Ammon's horn (tissue), 1 donor: ENCODE measurements at places on chromosomes 4 and X.
A peak's percentile ranks its signal among the peaks of the same experiment; 100 is the strongest.

- no peak for DNase-seq
Observed at GRCh38 chr4:168124008-168124641, 31.8 kb downstream of the ANXA10 start.

- peak; percentile 60 for DNase-seq
Observed at GRCh38 chrX:68196939-68197791, 236.1 kb downstream of the OPHN1 start.

DNA sequence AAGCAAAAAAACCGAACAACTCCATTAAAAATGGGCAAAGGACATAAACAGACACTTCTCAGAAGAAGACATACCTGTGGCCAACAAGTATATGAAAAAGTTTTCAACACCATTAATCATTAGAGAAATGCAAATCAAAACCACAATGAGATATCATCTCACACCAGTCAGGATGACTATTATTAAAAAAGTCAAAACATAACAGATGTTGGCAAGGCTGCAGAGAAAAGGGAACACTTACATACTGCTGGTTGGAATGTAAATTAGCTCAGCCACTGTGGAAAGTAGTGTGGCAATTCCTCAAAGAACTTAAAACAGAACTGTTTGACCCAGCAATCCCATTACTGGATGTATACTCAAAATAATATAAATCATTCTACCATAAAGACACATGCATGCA is 436.3 kb downstream of the KLHL13 start:
- no peak for DNase-seq

- DNase-seq = no peak
Observed at GRCh38 chr4:148059617-148060180, 327.8 kb downstream of the ARHGAP10 start.

DNA sequence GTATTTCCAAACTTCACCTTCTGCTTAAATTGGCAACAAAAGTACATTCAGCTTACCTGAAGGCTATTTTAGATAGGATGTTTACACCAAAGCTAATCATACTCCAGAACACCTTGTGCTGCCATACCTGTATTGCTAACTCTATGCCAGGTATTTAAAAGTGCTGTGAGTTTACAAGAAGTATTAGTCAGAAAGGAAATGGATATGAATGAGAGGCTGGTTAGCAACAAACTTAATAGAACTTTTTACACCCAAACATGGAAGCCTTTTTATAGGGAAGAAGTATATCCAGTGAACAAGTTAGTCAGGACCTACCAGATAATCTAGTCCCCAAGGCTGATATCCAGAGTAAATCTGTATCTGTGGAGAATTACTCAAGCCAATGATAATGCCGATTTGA is 131.2 kb upstream of the SPRY1 start:
- DNase-seq = no peak

- no peak for DNase-seq
Observed at GRCh38 chr4:147339100-147339499, 141.8 kb upstream of the EDNRA start.

- no peak for DNase-seq
Observed at GRCh38 chr4:1882850-1883271, 11.7 kb downstream of the NSD2 start.

DNA sequence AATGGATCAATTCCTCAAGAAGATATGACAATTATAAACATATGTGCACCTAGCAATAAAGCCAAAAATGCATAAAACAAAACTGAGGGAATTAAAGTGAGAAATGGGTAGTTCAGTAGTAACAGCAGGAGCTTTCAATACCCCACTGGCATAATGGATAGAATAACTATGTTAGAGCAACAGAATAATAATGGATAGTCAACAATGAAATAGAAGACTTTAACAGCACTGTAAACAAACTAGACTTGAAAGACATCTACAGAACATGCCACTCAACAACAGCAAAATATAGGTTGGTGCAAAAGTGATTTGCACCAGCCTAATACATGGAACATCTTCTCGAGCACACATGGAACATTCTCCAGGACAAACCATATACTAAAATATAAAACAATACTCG is 20.0 kb upstream of the MBNL3 start:
- no peak for DNase-seq

DNA sequence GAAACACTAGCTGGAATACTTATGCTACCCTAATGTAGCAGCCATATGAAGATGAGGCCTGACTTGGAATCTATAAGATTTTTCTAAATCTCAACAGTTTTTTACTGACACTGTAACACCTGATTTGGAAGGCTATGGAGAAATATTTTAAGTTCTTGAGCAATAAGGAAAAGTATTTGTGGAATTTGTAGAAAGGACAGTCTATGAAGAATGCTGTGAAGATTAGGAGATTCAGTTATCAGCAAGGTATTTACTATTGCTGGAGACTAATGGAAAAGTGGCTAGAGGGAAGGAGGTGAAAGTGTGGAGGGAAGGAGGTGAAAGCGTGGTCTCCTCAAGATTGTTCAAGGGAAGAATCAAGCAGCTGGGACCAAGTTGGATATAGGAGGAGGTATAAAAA is 190.0 kb upstream of the EMCN start:
- DNase-seq = no peak

- no peak for DNase-seq
Observed at GRCh38 chrX:83593634-83594294, 85.7 kb downstream of the POU3F4 start.

GRCh38 chrX:14729058-14729457 is 143.8 kb downstream of the FANCB start:
- no peak for DNase-seq

DNA sequence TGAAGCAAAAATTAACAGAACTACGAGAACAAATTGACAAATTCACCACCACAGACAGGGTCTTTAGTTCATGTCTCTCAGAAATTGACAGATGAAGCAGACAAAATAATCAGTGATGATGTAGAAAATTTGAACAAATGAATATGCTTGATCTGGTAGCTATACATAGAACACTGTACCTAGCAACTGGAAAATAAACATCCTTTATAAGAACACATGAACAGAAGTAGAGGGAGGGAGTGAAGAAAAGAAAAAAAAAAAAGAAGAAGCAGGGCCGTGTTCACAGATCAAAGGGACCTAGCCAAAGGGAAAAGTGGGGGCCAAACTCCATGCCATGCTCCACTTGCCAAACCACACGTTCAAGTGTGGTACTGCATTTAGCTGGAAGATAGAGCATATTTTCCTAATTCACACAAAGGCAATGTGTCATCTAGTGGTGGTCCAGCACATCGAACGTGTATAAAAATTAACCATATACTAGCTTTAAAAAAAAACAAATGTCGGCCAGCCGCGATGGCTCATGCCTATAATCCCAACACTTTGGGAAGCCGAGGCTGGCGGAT is 5.6 kb upstream of the THOC2 start:
- no peak for DNase-seq

DNA sequence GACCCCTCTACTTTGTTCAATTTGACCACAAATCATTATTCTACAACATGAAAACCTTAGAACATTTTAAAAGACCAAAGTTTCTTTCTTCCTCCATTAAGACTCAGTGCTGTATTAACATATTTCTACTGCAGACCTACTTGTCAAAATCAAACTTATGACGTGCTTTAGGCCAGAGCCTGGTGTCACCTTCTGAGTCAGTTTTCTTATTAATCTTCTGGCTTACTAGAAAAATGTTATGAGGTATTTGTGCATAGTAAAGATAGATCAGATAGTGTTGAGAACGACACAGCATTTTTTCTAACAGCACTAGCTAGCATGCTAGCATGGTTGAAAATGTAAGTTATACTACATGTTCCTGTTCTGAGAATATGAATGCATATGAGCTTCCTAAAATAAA is 333.6 kb upstream of the FAM241A start:
- no peak for DNase-seq

DNA sequence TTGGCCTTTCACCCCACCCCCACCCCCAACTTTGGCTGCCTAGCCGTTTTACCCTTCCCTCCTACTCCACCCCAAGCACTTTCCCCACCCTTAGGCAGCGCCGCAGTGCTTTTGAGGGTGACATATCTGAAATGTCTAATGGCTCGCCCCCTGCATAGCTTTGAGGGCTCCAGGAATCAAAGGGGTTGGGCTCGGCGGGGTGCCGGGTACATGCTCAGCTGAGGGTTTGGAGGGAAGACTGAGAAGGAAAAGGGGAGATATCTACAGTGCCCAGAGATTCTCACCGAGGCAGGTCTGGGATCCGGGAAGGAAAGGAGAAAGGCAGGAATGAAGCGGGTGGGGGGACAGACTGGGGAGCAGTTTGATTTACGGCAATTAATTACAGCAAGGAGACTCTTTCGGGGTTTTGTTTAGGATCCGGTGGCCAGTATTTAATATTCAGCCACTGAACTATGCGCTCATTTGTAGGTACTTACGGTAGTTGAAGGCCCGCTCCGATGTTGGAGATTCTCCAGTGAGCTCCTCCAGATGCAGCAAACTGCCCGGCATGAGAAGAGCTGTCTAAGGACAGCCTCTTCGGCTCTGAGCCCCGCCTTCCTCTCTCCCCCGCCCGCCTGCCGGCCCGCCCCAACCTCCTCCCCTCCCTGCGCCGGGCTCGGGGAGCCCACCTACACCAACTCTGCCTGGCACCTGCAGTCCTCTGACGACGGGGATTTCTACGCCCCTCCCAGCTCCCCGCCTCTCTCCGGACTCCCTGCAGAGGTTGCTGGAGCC is at the start of gene IGSF1:
TSS of gene IGSF1 (minus strand) at position 569 of the 774 bp plus-strand sequence. CDS start 2,632 bp downstream, outside the sequence.
- peak; percentile 81 for DNase-seq

DNA sequence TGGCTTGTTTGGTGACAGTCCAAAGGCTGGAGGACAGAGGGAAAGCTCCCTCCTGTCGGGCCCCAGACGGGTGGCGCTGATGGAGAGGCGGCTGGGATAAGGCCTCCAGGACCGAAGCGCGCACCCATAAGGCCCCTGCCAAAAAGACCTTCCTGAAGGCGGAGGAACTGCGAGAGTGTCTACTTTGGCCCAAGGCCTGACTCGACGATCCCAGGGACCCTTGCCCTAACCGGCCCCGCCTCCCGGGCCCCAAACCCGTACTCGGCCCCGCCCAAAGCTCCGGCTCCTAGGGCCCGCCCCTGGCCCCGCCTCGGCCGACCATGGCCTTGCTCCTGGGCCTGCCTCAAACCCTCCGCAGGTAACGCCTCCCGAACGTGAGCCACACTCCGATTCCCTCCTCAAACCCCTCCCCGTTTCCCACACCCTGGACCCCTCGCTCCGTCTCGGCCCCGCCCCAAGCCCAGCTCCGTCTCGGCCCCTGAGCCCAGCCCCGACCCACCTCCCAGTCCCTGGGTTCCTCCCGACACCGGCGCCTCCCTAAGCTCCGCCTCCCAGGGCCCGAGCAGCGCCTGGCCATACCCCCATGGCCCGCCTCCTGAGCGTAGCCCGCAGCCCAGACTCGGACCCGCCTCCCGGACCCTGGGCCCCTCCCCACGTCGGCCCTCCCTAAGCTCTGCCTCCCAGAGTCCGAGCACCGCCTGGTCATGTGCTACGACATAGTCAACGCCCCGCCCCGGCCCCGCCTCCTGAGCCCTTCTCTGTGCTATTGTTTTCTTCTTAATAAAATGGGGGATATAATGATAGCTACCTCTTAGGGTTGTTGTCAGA is 90.0 kb upstream of the DRD5 start:
- peak; percentile 98 for DNase-seq

DNA sequence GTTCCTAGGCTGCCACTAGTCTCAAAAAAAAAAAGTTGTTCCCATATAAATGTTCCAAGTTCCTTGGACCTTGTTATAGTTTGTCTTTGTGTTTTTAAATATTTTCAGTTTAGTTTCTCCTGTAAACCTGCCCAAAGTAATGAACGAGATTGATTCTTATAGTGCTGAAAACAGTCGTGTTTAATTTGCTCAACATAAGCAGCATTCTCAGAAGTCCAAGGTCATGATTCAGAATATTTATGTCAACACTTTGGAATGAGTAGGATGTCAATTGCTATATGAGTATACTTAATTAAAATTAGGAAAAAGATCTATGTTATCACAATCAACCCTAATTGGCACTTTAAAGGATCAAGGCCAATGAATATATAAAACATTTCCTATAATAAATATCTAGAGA is 510.9 kb downstream of the PPP4R3C start:
- no peak for DNase-seq

DNA sequence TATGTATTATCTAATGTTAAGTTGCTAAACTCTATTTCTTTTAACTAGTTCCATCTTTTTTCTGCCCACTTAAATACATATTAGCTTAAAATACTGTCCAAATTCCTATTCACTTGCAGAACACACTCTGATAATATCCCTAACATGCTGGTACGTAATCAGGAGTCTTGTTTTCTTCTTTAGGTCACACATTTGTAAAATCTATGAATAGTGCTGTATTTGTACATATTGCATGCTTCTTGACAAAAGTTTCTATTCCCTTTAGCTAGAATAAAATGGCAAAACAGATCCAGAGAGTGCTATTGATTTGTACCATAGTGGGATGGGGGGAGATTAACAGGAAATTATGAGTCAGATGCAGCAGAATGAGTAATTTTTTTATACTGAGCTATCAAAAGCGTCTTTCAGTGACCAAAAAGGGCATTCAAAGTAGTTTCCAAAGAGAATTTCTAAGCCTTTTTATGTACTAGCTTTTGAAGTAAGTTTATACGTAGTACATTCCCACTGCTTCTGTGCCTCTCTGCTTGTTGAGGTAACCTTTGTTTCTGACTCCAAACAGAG is 126.5 kb downstream of the PTPN13 start:
- peak; percentile 10 for DNase-seq

DNA sequence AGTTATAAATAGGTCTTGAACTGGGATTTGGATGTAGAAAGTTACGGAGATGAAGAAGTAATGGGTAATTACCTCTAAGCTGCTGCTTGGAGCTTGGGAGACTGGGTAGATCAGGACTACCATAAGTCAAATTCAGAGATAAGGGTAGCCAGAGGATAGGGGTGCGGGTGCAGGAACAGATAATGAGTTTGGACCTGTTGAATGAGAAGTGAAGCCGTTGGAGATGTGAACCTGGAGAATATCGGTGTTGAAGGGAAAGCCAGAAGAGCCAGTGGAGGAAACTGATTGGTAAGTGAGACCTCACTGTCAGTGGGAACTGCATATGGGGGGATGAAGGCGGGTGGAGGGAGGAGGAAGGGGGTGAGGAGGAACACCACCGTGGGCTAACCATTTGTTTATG is 618 bp upstream of the FOXO4 start:
- DNase-seq = no peak

GRCh38 chr4:90958256-90958895 is 831.2 kb downstream of the CCSER1 start:
- DNase-seq = no peak

GRCh38 chr4:55437823-55438222 is 42.1 kb downstream of the TMEM165 start:
- DNase-seq = no peak

DNA sequence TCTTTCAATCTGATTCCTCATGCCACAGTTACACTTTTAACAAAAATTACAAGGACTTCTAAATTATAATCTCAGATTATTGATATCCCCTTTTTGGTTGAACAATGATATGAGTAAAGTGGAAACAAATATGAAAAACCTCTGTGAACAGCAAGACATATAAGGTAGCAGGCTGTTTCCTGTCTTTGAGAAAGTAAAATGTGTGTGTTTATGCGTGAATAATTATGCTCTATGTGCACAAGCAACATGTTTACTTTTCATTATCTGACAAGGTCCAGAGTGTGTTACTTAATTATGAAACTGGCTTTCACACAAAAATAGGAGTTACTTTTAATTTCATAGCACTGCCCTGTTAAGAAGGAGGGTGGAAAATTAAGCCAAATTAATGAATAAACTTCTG is 43.1 kb downstream of the DDIT4L start:
- no peak for DNase-seq

- DNase-seq = peak; percentile 0
Observed at GRCh38 chrX:56618323-56618722, 54.9 kb downstream of the UBQLN2 start.

GRCh38 chr4:26619784-26620183 is 35.9 kb downstream of the TBC1D19 start:
- DNase-seq = no peak
